CD4-positive, alpha-beta T cell treated with Interleukin-4 for 4 hours (primary cell): ENCODE measurements at places on chromosomes 13 and 19.

- DNase-seq, result no peak
Observed at GRCh38 chr13:50797091-50797490, 46.4 kb downstream of the DLEU7 start.

GRCh38 chr19:48244281-48244680 is 11.4 kb downstream of the CARD8 start:
- DNase-seq, result peak; percentile 73

- no peak for DNase-seq
Observed at GRCh38 chr13:19069684-19070397, 111.8 kb downstream of the TUBA3C start.

DNA sequence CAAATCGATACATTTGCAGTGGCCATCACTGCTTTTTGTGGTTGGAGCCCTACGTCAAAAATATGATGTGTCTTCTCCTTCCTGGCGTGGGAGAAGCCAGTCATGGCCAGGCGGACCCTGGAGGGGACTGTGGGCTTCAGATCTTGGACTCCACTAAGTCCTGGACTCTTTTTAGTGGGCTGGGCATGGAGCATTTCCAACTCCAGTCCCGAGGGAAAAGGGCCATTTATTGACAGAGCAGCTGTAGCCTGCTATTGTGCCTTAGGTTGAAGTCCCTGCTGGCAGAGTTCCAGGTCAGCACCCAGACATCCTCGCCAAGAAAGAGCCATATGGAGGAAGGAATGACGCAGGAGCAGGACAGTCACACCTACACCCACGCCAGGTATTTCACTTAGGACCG is 179.2 kb upstream of the ZNF507 start:
- DNase-seq, result no peak

DNA sequence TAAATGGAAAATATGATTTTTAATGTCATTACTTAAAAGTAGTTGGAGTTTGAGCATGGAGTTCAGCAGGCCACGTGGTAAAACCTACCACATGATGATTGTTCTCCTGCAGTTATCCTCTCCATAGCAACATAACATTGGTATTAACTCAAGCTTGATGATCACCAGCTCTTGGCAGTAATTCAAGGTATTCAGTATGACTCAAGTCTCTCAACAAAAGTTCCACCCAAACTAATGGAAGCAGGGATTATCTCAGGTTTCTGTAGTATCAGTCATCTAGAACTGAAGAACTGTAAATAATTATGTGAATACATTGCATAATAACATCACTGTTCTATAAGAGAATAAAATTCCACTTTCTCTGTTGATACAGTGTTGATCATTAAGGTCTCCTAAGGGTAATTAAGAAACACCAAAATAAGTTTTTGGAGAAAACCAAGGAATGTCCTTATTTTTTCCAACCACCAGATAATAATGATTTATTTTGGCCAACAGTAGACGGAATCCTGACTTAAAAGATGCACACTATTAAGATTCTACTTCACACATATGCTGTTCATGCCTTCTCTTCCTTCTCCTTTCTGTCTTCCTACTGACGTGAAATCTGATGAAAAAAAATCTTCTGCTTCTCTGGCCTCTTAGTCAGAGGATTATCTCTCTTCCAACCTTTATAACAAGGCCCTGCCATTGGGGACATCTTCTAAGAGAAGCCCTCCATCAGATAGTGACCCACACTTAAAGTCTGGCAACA is 1092.3 kb downstream of the EFNB2 start:
- no peak for DNase-seq

- peak; percentile 8 for DNase-seq
Observed at GRCh38 chr19:45179072-45179891, 698 bp downstream of the BLOC1S3 start.

DNA sequence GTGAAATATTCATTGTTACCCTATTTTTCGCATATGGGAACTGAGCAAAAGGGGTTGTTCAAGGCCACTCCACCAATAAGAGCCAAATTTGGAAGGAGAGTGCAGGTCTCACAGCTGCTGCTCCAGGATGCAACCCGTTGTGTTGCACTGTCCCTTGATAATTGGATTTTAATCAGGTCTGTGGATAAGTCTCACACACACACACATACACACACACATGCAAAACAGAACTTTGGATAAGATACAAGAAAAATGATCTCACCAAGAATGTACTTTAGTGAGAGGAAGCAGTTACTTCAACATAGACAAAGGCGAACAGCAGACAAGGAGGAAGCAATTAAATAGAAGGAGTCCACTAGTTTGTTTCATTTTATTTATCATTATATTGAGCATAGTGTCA is 127.3 kb upstream of the EDNRB start:
- DNase-seq, result no peak

GRCh38 chr19:44685877-44686276 is 13.1 kb upstream of the CEACAM16 start:
- DNase-seq, result peak; percentile 6

DNA sequence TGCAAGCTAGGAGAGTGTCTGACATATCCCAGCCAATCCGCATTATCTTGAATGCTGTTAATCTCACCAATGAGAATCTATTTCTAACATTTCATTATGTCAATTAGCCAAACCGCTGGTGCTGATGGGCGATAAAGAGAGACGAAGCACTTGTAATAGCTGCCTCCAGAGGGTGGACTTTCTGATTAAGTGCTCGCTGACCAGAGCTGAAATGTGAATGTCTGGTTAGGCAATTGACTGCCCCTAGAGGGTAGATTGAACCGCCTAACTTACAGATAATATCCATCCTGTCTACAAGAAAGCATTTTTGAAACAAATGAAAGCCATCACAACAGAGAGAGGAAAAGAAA is 552 bp upstream of the GRWD1 start:
- DNase-seq, result peak; percentile 33

DNA sequence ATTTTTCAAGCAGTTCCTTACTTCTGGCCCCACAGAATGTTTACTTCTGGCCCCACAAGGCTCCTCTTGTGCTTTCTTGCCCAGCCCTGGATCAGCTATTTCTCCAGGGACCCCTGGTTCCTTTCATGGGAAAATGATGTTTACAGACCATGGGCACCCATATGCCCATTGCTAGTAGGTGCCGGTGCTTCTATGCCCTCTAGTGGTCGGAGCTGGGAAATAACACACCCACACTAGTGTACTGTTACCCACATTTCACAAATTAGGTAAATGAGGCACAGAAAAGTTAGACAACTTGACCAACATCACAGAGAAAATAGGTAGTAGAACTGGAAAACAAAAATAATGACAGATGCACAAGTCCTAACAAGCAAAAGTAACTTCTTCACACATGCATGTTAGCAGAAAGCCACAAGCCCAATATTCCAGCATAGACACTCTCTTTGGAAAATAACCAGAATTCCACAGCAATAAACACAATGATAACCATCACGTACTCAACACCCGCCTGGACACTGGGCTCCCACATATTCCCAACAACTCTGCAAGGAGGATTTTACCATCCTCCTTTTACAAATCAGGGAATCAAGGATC is 1.3 kb upstream of the CEACAM6 start:
- DNase-seq, result peak; percentile 67

DNA sequence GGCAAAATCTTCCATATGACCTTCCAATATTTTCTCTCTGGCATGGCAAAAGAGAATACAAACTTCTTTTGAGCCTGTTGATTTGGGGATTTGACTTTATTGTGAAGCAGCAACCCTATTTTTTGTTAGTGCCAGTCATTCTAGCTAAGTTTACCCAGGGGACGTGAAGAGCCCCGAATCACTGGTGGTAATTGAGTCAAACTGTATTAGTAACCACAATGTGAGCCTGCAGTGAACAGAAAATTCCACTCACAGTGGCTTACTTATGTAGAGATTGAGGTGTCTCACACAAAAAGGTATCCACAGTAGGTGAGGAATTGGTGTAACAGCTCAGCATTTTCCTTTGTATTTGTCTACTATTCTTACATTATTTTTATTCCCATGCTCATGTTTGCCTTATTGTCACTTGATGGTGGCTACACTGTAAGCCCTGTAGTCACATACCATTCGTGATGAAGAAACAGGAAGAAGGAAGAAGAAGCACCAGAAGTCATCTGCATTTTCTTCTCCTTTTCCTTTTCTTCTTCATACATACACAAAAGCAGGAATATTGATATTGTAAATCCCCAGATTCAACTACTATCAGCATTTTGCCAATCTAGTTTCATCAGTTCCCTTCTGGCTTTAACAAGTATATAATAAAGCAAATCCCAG is 33.3 kb upstream of the MYCBP2 start:
- no peak for DNase-seq

- DNase-seq, result no peak
Observed at GRCh38 chr13:32472194-32472621, 44.3 kb upstream of the N4BP2L1 start.

DNA sequence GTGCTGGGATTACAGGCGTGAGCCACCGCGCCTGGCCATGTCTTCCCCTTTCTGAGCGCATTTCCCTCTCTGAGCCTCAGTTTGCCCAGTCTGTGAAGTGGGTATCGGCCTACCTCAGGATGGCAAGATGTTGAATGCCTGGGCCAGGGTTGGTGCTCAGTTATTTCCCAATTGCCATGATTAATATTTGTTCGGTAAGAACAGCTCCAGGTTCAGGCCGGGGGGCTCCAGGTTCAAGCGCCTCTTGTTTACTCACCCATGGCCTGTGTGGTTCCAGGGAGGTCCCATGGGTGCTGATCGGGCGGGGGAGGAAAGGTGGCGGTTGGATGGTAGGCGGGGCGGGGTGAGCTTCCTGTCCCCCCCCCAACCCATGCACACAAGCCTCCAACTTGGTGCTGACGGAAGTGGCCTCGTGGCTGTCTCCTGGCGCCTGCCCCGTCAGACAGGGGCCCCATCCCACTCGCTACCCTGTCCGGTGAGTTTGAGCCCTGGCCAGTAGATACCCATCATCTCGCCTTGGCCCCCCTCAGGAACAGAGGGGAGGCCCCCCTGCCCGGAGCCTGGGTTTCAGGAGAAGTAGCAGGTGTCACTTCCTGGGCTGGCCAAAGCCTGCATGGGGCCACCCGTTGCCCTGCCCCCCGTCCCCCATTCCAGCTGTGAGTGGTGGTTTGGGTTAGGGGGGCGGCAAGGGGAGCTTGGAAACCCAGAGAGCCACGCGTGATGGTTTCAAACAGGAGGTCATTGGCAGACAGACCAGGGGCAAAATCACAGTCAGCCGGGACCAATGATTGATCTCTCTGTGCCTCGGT is at the start of gene FCHO1:
TSS of gene FCHO1 (plus strand) at position 375 of the 809 bp plus-strand sequence. CDS start 3,688 bp downstream, outside the sequence.
- peak; percentile 87 for DNase-seq

- DNase-seq, result no peak
Observed at GRCh38 chr19:10334588-10335351, 1.4 kb upstream of the RAVER1 start.

- no peak for DNase-seq
Observed at GRCh38 chr13:46698910-46699460, 98.0 kb downstream of the ESD start.

DNA sequence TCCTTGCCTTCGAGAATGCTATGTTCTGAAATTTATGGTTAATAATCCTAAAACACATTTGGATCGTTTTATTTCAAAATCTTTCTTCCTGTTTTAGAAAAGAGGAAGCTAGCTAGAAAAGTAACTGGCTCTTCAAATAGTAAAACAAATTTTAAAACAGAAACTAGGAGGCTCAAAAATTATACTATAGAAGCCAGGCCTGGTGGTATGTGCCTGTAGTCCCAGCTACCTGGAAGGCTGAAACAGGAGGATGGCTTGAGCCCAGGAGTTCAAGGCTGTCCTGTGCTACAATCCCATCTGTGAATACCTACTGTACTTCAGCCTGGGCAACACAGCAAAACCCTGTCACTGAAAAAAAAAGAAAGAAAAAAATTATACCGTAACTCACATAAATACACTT is 57.9 kb downstream of the ELF1 start:
- no peak for DNase-seq

- no peak for DNase-seq
Observed at GRCh38 chr19:8573316-8573715, 3.9 kb downstream of the MYO1F start.

- DNase-seq, result no peak
Observed at GRCh38 chr19:9178901-9179300, at the start of gene OR7D2. Gene OR7D2, plus strand, starts transcription at chr19:9178979. Its CDS starts 6,803 bp downstream, at chr19:9185782.

DNA sequence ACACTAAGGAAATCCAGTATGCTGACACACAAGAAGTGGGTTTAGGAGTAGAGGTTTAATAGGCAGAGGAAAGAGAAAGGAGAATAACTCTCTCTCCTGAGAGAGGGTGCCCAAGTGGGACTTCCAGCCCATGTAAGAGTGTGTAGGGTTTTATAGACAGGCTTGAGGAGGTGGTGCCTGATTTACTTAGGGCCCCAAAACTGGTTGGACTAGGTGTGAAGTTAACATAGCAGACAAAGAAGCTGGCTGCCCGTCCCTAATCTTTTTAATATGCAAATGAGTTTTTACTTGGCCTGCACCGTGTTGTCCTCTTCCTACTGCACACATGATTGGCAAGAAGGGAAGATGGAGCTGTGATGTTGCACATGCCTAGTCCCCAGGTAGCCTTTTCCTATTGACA is 752.5 kb upstream of the SLITRK5 start:
- no peak for DNase-seq

DNA sequence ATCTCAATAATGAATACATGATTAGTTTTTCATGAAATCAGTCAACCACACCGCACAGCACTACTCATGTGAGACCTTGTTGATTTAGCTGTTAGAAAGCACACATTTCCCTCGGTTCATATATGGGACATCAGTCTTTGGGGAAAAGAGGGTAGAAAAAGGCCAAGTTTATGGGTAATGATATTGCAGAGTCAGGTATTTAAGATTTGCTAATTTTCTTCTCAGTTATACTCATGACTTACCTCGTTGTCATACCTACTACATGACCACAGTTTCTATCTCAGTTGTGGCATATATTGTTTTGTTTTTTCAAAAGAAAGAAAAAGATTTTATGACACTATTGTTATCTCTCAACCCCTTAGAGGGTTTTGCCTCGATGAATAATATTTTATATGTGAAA is 165.6 kb downstream of the POU4F1 start:
- DNase-seq, result no peak
